ENCODE measurements at places on chromosomes 6 and 20. TPM values are rescaled to one million over a fixed set of nuclear protein-coding genes. Genes with fewer than 3 reads are reported as not detected.

DNA sequence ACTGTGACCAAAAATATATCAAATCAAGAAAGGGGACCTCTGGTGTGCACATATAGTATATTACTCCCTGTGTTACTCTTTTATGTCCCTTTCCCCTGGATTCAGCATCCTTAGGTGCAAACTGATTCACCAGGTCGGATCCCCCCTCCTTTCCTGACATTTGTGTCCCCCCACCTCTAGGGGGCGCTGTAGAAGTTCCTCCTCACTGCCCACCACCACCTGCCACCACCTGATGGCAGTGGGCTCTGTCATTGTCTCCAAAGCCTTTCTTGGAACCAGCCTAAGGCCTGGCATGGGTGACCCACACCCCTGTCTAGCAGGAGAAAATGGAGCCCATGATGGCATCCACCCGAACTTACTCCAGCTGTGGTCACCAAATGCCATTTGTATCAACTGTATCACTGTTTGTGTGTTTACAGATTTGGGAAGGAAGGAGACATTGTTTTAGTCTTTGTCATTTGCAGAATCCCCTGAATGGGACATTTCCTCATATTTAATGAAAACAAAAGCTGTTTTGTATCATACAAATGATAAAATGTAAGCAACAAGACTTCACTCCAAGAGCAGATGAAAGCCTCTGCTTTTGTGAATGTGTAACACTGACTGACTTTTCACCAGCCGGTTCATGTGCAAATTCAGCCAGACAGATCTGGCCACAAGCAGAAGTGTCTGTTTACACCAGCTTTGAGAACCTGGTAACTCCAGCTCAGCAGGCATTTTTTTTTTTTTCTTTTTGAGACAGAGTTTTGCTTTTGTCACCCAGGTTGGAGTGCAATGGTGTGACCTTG lies 66.2 kb downstream of the ARMC2 start:
- DNase-seq: peak; percentile 65

- DNase-seq: no peak
These were observed 432 bp upstream of the PSMF1 start for GRCh38 chr20:1118004-1118335.

The CCN2 gene
- 130 TPM for total RNA-seq

GRCh38 chr20:35654415-35654814 lies 10.3 kb downstream of the CPNE1 start:
- DNase-seq: no peak

DNA sequence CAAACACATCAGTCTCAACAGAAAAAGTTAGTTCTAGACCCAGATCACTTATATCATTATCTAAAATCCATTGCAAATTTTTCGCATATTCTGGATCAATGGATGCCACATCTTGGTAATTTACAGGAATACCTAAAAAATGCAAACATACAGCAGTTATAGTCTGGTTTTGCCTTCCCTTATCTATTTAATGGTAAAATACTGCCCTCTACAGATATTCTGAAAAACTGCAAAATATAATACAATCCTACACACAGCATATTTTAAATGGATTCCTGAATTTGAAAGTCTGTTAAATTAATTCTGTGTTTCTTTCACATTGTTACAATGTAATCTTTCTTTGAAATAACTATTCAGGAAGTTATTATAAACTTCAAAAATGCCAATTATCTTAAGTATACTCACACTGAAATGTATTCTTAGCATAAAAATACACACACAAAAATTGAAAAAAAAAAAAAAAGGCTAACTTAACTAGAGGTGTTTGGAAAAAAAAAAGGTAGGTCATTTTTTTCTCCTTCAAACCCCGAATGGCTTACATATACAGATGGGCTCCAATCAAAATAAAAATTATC lies 88.4 kb downstream of the HACE1 start:
- DNase-seq: peak; percentile 26

- peak; percentile 95 for DNase-seq
These were observed at the start of gene RNF114 for GRCh38 chr20:49936153-49937026. Gene RNF114, plus strand, starts transcription at chr20:49936397. Its CDS starts 16 bp downstream, at chr20:49936413.

DNA sequence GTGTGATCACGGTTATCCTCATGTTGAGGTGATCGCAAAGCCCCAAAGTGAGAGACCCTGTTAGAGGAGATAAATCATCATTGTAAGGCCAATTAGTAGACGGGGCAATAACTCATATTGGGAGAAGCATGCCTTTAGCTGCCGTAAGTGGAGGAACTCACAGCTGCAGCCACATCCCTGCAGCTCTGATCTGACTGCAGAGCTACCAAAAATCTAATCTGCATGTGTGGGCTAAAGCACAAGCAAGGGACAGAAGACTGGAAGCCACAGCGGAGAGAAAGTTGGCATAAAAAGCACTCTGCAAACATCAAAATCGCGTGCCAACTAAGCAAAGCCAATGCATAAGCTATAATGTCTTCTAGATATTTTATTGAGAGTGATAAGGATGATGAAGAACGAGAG lies 79.8 kb downstream of the TBC1D7 start:
- DNase-seq: no peak

- DNase-seq: no peak
These were observed 50.5 kb upstream of the GCM1 start for GRCh38 chr6:53199156-53199555.

The SPATS1 gene
- total RNA-seq: not detected

DNA sequence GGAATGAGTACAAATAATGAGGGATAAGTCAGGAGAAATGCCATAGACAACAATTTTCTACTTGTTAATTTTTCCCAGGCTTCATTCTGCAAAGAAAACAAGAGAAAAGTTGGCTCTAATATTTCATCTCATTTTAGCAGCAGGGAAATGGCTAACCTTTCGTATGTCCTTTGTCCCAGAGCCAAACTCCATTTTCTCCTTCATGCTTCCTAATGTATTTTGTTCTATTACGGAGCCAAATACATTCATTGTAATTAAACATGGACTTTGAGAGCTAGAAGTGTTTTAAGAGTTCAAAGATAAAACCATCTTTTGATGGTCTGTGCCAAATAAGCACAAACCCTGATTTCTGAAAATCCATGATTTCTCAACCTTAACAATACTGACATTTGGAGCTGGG lies 136.9 kb downstream of the PTCHD4 start:
- no peak for DNase-seq

GRCh38 chr20:23340524-23340923 lies 10.1 kb upstream of the NXT1 start:
- DNase-seq: peak; percentile 86

The LGSN gene
- not detected for total RNA-seq

DNA sequence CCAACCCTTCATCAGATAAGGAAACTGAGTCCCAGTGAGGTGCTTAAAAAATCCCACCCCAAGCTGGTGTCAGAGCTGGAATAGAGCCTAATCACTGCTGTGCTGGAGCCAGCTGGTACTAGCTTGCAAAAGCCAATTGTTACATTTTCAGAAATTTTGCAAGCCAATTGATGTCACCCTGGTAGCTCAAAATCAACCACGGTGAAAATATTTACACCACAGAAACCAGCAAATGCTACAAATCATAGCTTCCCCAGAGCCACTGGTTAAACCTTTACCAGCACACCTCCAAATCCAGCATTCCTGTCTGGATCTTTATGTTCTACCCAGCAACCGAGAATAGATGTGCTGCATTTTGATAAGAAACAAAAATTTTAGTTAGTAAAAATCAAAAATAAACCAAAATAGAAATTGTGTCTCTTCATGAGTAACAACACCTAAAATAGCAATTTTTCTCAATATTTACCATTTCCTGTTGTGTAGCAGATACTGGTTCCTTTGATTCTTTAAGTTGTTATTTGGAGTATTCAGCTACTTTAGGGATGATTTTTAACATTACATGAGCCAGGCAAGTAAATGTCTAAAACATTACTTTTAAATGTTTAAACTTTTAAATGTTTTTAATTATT lies 7.2 kb upstream of the LCA5 start:
- peak; percentile 40 for DNase-seq

- DNase-seq: no peak
These were observed 4.2 kb upstream of the ZNF311 start for GRCh38 chr6:29009358-29009757.

GRCh38 chr20:2179233-2179580 lies 77.6 kb downstream of the STK35 start:
- DNase-seq: no peak

DNA sequence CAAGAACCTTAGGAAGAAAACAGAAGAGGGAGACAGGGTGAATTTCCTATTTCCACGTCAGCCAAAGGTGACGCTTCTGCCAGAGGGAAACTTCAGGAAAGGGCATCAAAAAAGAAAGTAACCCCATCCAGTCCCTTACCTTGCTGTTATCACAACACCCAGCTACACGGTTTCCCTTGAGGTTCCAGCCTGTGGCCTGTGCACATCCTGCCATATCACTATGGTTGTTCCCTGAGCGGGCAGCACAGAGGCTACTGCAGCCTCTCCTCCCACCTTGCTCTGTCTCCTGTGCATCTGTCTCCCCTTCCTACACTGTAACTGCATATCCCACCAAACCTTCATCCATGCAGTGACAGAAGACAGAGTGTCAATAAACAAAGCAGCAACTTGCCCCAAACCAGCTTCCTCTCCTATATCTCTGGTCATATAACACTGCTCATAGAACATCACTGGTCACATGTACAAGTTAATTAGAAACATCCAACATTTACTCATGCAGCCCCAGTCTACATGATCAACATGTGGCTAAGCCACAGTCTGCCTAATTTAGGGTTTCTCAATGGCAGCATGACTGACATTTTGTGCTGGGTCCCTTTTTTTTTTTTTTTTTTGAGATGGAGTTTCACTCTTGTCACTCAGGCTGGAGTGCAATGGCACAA lies 54.7 kb downstream of the GFOD1 start:
- DNase-seq: no peak

The TAGAP gene
- 2.9 TPM for total RNA-seq

DNA sequence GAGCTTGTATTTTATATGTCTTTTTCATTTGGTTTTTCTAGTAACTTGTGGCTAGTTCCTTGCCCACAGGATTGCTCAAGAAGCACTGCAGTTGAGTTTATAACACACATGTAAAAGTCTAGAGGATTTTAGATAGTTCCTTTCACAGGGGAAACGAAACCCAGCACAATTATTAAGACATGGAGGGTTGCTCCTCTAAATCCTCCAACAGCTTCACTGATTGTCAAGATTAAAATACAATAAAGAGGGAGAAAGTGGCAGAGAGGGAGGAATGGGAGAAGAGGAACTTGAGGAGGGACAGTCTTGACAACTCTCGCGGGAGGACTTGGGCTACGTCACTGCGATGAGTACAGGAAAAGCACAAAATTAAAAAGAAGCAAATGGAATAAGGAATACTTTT lies 9.7 kb upstream of the TBC1D7 start:
- DNase-seq: no peak

The ZNFX1 gene
- total RNA-seq: 26.1 TPM

DNA sequence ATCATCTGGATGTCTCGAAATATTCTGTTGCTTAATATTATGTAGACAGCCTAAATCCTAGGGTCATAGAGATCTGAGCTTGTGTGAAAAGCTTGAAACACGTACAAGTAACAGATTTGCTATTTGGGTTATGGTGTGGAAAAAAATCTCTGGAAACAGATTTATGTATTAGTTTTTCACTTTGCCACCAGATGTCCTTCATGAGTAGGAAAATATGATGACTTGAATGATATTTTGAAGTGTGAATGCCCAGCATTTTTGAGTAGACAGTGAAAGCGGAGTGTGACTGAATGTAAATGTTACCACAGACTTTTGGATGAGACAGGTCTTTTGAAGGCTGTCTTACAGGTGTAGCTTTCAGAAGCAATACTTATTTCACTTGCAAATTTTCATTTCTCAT lies 4.2 kb upstream of the BMP6 start:
- DNase-seq: no peak

The MYLK4 gene
- total RNA-seq: 0.87 TPM

DNA sequence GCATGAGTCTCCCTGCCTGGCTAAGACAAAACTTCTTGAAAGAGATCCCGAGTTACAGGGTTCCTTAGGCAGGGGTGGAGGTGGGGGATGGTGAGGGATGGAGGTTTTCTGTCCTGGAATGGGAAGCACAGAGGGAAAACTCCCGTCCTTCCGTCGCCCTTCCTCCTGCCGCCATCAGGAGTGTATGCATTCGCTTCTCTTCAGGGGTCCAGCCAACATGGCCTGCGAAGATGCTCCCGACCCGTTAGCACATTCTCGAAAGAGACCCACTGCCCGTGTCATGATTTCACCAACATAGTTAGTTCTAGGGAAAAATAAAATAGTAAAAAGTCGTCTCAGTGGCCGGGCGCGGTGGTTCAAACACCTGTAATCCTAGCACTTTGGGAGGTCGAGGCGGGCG lies 37.1 kb downstream of the KIF25 start:
- no peak for DNase-seq

The THBD gene
- total RNA-seq: 23.9 TPM

DNA sequence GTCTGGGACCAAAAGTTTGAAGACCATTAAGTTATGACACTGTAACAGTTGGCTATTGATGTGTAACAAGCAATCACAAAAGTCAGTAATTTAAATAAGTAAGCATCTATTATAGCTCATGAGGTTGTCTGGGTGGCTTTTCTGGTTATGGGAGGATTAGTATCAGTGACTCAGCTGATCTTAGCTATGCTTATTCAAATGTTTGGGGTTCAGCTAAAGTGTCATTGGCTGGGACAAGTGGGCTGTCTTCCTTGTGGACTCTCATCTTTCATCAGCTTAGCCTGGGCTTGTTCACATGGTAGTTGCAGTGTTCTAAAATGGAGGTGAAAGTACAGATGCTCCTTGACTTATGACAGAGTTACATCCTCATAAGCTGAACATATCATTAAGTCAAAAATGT lies 74.6 kb upstream of the LAMP5 start:
- no peak for DNase-seq

GRCh38 chr20:57918551-57918950 lies 208.7 kb upstream of the PMEPA1 start:
- no peak for DNase-seq

DNA sequence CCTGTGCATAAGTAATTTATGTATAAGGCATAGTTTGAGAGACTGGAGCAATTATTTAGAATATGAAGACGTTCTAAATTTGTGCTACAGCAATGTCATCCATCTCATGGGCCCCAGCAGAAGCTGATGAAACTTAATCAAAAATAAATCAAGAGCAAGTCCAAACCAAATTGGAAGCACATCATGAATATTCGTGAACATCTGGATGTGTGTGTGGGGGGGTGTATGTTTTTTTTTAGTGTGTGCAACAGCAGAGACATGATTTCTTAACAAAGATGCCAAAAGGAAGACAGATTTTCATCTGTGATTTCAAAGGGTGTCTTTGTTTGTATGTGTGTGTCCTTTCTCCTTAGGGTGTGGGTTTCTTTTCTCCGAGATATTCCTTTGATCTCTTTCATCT lies 58.9 kb downstream of the SASH1 start:
- DNase-seq: no peak

The FARS2 gene
- 47.8 TPM for total RNA-seq

DNA sequence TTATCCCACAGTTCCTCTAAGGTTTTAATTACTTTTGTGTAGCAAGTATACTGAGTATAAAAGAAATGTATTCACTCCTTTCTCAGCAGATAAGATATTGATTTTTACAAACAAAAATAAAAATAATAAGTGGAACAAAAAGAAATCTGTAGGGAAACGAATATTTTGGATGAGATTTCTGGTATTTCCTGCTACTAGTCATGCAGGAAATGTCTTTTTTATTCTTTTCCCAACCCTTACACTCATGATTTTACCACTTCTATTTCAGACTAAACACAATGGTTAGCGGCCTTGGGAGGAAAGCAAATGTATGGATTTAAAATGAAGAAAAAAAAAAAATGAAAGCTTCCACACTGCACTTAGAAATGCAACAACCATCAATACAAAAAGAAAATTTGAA lies 580.5 kb upstream of the MARCKS start:
- no peak for DNase-seq

GRCh38 chr20:59333260-59333845 lies 32.9 kb downstream of the EDN3 start:
- no peak for DNase-seq

- no peak for DNase-seq
These were observed 56.0 kb downstream of the MAP3K7 start for GRCh38 chr6:90530882-90531281.
